CD4-positive, alpha-beta memory T cell (primary cell): ENCODE measurements at places on chromosomes 5 and 9.

- no peak for DNase-seq
These were observed 48.2 kb downstream of the CXXC5 start for GRCh38 chr5:139696167-139696893.

DNA sequence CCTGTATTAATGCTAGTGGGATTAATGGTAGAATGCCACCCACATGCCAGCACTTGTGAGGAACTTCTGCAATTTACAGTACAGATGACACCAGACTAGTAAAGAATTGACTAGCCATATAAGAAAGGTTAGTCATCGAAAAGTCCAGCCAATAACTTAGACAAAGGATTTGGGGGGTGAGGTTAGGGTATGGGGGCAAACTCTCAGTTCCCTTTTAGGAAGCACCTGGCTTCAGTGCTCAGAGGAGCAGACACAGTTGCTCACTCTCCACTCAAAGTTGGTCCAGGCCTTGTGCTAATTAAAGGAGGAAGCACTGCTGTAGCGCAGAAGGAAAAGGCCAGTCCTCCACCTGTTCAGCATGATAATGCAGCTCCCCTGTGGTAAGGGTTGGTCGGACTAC is 25.2 kb downstream of the TGFBR1 start:
- no peak for DNase-seq

- peak; percentile 89 for DNase-seq
These were observed 151.1 kb upstream of the ERCC6L2 start for GRCh38 chr9:95724253-95724991.

DNA sequence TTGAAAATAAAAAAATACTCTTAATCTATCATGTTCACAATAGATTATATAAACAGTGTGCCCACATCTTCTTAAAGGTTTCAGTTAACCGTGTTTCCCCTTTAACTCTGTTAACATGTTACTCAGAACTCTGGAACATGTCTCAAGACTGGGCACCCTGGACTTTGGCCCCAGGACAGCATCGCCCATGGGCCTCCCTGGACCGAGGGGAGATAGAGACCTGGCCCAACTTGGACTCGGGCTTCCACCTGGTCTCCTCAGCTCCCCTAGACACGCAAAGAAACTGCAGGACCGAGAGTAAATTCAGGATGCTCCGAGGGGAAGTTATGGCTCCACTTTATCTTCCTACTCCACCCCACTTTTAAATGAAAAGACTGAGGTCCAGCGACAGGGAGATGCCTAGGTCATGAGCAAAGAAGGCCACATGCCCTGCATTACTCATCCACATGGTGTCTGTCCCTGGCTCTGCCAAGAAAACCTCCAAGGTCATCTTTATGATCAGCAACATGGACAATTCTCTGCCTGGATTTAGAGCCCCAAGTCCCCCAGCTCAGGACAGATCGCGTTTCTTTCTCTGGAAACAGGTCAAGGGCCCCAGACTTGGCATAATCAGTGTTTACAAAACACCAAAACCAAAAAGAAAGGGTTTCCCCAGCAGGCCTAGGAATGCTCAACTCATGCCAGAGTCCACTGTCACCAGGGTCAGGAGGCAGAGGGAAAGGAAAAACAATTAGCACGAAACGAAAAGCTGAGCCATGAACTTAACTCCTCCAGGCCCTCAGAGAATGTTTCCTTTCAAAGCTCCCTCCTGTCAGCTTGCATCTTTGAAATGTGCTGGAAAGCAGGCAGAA is 17.4 kb downstream of the GPX3 start:
- DNase-seq = no peak

- no peak for DNase-seq
These were observed 36.8 kb upstream of the SSBP2 start for GRCh38 chr5:81787474-81788242.

DNA sequence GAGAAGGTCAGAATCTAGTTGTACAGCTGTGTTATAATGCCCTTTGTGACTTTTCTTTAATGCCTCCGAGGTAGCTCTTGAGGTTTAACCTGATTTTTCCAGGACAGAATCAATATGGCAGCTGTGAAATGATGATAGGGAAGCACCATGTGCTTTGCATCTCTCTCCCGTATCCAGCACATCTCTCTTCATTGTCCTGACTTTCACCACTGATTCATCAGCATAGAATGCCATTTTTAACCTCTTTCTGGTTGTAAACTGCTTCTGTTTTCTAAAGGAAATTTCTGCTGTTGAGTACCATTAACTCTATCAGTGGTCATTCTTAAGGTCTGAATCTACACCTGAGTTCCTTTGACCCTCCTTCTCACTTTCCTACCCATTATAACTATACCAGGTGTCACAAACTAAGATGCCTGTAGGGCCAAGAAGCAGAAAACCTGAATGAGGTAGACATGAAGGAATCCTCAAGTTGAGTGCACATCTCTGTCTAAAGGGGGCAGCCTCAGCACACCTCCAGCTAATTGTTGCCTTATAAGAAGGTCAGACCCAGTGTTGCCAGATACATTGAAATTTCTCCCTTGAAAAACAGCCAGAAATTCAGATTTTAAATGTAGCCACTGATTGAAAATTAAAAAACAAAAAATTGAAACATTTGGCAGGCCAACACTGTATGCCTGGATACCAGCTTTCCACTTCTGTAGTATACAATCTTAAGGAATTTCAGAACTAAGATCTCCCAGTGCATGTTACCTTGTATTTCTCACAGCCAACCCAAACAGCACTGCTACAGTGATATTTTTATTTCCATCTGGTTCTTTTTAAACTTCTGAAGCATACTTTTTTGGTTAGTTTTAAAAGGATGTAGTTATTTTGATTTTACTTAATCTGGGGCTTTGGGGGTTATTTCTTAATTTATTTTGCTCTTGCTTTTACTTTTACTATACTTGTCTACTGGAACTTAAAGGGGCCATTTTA is 35.8 kb upstream of the TLX3 start:
- DNase-seq = no peak

DNA sequence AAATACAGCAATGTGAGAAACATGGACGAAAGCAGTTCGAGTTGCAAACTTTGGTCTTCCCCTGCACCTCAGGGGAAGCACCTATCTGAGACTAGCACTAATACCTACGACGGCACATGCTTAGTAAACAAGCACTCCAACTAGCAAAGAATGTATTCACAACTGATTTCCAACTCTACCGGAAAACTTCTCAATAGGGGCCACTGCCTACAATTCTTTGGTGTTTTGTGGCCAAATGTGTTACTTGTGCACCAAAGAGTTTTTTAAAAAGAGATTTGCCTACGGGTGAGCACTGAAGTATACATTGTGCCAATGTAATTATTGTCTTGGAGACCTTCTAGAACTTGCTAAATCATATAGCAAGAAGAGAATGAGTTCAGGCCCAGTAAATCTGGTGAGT is 12.2 kb downstream of the ENC1 start:
- DNase-seq = no peak

DNA sequence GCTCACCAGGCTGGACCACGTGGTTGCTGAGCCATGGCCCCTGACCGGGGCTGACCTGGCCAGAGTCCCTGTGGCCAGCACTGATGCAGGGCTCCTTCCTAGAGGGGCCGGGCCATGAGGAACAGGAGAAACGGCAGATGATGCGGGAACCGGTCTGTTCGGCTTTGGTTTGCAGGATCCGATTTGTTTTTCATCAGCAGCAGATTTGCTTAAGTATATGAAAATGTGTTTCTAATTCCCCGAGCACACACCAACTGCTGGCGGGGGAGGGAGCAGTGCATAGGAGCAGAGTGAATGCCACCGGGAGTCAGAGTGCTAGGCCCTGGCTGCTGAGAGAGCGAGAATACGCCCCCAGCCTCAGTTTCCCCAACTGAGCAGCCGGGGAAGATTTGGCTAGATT is 13.6 kb downstream of the NTNG2 start:
- no peak for DNase-seq

GRCh38 chr9:532707-533106 is 308.8 kb upstream of the DMRT1 start:
- DNase-seq = no peak

DNA sequence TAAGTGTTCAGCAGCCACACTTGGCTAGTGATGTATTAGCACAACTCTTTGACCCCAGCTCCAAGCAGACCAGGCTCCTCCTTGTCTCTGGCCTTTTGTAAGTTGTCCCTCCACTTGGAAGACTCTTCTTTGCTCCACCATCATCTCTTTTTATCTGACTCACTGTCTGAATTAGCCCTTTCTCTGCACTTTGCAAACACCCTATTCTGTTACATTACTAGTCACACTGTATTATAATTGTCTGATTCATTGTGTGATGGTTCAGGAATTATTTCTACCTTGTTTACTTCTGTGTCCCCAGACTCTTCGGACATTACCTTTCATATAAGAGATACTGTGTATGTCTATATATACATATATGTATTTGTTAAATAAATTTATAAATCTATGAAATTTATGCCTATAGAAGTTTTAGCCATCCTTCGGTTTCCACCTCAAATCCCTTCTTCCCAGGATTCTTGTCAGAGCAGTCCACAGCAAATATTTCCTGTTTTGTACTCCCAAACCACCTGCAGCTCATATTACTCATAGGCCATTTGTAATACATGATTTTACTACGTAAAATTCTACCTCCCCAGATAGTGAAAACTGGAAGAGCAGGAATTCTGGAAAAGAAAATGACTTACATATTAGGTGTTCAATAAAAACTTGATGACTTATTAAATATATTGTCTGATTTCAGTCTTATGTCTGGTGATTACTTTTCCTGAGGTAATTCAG is 69.0 kb downstream of the MTAP start:
- no peak for DNase-seq

DNA sequence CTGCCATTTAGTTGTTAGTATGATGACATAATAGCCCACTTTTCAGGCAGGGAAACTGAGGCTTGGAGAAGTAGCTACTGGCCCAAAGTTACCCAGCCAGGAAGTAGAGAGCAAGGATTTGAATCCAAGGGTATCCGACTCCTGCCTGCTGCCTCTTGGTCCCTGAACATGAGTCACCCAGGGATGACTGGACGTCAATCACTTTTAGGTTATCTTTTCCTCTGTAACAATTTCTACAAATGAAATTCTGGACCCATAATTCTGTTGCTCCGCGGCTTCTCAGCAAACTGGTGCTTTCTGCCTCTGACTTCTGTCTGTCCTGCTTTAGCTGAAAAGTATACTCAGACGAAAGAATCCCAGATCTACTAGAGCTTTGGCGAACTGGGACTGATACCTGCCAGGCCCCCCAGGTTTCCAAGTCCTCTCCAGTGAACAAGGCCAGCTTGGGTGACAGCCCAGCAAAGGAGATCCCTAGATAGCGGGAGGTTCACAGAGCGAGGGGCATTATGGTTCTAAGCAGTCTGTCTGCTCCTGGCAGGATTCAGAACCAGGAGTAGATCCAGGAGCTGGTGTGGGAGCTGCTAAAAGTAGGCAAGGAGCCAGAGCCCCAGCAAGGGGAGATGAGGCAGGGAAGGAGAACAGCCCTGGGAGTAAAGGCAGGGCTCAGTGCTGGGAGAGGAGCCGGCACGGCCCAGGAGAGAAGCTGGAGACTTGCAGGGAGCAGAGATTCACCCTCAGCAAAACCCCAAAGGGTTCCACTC is 20.6 kb downstream of the OLFML2A start:
- DNase-seq = no peak

DNA sequence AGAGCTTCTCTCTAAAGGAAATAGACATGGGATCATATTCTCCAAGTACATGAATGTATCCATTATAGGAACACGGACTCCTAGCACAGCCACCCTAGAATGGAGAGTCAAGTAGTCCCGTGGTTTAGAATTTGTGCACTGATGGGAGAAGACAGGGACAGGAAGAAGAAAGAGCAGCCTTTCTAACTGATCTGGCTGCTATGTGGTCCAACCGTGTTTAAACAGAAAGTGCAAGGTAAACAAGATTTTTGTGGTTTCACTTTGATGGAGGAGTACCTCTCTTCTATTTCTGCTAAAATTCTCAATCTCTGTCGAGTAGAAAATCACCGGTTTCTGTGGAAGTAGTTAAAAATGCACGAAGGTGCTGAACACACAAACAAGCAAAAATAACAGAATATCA is 171.3 kb downstream of the ST8SIA4 start:
- DNase-seq = peak; percentile 52

DNA sequence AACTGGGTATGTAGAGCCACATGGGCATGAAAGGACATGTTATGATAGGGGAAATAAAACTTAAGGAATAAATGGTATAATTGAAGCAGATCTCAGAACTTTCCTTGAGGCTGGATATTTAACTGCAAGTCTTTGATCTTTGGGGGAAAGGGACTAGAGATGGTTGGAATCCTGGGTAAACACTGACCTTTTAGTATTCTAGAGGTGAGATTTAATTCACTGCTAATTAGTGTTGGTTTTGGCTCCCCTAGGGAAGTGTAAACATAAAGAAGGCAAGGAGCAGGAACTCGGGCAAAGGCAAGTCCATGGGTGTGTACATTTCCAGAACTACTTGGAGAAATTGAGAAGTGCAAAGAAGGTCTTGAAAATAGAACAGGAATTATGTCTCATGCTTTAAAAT is 16.6 kb downstream of the NIM1K start:
- DNase-seq = no peak

DNA sequence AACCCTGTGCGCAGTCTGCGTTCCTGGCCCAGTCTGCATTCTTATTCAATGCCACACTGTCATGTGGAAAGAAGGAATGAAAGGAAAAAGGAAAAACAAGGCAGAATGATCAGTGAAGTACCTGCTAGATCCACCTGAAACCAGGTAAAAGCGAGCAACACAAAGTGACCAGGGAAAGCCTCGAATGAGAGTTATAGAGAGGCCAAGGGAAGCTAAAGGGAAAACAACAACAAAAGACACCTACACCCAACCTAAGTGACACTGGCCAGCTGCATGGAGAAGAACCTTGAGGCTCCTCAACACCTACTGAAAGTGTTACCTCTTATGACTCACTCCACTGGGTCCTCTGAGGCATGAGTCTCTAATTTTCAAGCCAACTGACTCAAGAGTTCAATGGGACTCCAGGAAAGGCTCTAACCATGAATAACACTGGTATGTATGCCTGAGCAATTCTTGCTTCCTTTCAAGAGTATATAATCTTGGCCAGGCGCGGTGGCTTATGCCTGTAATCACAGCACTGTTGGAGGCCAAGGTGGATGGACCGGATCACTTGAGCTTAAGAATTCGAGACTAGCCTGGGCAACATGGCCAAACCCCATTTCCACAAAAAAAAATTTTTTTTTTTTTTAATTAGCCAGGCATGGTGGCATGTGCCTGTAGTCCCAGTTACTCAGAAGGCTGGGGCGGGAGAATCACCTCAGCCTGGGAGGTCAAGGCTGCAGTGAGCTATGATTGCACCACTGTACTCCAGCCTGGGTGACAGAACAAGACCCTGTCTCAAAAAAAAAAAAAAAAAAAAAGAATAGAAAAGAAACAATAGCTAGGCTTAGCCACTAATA is 29.0 kb downstream of the MTMR12 start:
- DNase-seq = no peak

GRCh38 chr9:114077162-114077837 is 800 bp downstream of the AMBP start:
- no peak for DNase-seq
